ENCODE measurements at places on chromosomes 2 and 18.
A peak's percentile ranks its signal among the peaks of the same experiment; 100 is the strongest.

GRCh38 chr18:58556331-58557007 lies 72.4 kb downstream of the ALPK2 start:
- peak; percentile 92 for DNase-seq

DNA sequence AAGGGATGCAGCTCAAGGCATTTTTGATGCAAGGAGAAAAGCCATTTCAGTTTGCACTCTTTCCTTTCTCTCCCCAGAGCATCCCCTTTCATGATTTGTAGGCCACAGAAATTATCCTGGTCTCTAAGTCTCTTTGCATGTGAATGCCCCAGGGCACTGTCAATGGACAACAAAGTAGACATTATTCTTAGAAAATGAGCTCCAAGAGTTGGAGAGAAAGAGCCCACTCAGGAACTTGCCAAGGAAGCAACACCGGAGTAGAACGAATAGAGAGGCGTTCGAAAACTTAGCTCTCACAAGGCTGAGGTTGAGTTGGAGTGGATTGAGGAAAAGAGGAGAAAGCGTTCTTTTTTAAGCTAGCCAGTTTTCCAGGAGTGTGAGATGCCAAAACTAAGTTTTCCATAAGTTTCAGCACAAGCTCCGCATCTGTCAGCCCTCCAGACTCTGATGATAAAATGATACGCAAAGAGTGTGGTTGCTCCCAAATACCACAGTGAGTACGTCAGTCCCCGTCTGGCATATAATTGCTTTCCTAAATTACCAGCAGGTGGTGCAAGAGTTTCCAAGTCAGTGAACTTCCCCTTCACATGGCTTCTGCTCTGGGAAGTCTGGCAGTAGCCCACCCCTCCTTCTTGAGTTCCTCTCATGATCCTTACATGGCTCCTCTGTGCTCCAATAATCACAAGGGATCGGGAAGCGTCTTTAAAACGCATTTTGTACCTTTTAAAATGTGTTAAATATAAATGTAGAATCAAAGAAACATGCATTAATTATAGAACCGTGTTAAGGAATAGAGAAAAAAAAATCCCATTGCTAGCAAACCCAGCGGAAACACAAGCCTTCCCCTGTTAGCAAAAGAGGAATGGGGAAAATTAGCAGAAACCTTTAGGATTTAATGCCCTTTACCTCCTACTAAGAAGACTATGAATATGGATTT lies 1060.6 kb upstream of the FANCL start:
- DNase-seq: peak; percentile 49

GRCh38 chr2:135094508-135094907 lies 42.4 kb downstream of the RAB3GAP1 start:
- no peak for DNase-seq

- DNase-seq: no peak
Observed at GRCh38 chr2:207599636-207600035, 25.6 kb downstream of the METTL21A start.

DNA sequence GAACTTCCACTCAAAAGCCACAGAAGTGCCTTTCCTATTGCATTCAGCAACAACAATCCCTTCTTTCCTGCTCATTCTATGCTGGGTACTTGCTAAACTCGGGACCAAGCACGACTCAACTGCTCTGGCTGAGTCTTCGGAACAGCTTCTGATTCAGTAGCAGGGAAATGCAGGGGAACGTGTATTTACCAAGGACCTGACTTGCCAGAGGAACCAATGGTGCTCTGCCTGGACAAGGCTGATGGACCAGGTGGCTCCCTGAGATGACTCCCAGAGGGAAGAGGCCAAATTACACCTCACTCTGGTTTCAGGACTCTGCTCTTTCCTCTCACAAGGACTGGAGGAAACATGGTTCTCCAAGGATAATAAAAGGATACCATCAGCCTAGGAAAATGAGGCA lies 12.2 kb downstream of the CXCR2 start:
- no peak for DNase-seq

- no peak for DNase-seq
Observed at GRCh38 chr2:128405467-128405900, 86.8 kb upstream of the HS6ST1 start.

DNA sequence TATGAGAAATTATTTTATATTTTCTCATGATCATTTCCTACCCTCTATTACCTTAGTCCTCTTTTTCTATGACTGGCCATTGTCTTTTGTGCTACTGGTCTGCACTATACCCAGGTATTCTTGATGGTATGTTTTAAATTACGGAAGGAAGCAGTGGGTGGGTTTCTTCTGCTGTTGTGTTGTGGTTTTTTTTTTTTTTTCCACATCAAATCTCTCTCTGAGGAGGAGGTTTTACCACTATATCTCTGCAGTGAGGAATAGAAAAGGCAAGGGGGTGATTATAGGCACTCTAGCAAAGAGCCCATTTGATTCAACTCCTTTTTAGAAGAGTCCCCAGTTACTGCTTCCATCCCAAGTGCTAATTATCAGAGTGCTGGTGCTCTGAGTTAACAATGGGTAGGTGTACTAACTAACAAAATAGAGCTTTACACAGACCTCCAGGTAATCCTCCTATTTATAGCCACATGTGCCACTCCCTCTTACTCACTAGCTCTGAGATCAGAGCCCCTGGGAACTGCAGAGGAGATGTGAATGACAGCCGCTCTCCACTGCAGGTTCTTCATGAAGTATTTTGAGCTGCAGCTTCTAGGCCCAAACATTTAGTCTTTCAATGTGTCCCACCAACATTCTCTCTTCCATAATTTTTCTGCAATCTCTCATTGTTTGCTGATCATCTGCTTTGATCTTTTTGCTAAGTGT lies 301.6 kb upstream of the GULP1 start:
- no peak for DNase-seq

DNA sequence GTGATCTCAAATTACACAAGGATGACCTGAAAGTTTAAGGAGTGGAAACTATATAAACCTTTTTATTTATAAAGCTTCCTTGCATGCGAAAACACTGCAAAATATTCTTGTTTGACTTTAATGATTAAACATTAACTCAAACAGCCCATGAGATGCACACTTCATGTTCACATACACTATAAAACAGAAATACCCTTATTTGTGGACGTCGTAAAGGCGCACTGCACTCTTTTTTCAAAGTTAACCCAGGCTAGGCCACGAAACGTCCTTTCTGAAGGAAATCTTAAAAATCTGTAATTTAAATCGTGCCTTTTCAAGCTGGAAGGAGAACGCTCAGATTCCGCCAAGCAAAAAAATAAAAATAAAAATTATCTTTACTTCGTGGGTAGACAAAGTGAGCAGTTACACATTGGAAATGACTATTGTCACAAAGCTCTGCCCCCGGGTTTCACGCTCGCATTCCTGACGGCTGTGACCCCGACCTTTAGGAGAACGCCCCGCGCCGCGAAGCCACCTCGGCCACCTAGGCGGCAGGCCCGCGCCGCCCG lies 728 bp downstream of the FAM168B start:
- no peak for DNase-seq

GRCh38 chr2:29001806-29002205 lies 20.7 kb downstream of the TOGARAM2 start:
- DNase-seq: no peak

All from retinal pigment epithelial cell (primary cell).